ENCODE measurements at places on chromosomes 7 and 10.
A peak's percentile ranks its signal among the peaks of the same experiment; 100 is the strongest.

- no peak for DNase-seq
Measured at GRCh38 chr10:26407406-26407969, 30.7 kb upstream of the APBB1IP start.

DNA sequence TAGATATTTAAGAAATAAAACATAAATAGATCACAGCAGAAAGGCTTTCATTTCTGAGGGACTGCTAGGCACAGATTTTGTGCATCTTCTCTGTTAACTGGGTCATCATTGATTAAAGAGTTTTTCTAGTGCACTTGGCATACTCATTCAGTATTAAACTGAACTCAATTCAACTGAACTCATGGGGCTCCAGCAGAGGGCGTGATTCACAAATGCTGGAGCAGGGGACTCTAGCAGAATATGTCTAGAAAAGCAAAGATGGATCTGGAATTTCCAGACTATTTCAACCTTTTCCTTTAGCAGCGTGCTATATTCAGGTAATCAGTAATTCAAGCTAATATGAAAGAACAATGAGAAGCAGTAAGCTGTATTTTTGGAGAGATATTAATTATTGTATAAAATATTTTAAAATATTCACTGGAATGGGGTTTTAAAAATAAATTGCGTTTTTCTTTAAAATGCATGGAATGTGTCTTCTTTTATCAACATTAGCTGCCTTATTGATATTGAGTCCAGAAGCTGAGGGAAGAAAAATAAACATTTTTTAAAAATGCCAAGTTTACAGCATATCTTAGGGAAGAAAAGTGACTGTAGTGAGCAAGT, 296.8 kb upstream of the CACNA2D1 start:
- DNase-seq, result no peak

DNA sequence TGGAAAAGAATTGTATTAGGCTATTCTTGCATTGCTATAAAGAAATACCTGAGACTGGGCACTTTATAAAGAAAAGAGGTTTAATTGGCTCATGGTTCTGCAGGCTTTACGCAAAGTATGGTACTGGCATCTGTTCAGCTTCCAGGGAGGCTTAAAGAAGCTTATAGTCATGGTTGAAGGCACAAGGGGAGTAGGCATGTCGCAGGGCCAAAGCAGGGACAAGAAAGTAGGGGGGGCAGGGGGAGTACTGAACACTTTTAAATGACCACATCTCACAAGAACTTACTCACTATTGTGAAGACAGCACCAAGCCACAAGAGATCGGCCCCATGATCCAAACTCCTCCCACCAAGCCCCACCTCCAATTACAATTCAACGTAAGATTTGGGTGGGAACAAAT, 152.5 kb upstream of the PHF14 start:
- no peak for DNase-seq

DNA sequence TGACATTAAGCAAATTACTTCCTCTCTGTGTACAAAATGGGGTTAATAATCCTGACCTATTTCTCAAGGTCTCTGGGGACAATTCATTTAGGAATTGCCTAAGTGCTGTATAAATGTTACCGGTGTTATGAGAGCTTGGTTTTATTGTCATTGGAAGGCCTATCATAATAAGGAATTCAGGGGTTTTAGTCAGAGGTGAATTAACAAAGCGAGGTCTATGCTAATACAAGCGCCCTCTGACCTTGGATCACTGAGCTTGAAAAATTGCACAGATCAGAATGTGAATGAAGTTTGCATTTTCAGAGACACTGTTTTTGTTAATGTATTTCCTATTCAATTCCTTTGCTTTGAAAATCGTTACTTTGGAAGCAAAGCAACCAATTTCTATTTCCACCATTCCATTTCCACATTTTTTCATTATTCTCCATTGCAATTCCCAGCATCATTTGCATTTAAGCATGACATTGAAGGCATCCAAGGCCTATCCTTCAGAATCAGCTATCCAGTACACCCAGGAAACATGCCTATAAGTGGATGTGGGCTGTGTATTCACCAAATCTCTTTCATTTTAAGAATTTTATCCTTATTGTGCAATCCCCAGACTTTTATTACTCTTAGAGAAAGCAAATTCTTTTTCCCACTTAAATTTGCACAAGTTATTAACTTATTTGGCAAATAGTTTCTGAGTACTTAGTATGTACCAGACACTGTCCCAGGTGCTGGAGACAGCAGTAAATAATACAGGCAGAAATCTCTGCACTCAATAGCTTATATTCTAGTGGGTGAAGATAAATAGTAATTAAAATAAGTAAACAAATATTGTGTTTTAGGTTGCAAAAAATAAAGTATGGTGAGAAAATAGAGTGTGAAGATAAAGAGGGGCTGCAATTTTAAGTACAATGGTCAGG, 133.1 kb downstream of the NRCAM start:
- no peak for DNase-seq

DNA sequence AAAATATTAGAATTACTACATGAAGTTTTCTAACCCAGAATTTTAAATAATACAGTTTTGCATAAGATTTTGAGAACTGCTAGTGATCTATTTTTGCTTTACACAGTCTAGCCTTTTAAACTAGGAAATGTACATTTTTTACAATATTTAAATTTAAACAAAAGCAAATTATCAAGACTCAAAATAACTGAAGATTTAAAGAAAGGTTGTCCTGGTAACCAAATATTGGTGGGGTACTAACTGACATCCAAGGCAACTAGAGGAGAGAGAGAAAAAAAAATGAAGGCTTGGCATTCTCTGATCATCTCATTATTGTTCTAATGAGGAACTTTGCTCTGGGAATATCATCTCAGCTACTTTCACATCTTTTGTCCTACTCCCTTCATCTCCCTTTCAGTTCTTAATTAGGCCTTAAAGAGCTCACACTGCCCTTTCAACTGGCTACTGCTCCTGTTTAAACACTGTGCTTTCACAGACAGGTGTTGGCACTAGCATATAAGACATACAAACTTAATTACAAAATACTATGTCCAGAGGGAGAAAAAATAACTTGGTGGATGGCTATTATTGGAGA, 33.7 kb downstream of the RAB11FIP2 start:
- DNase-seq, result no peak

DNA sequence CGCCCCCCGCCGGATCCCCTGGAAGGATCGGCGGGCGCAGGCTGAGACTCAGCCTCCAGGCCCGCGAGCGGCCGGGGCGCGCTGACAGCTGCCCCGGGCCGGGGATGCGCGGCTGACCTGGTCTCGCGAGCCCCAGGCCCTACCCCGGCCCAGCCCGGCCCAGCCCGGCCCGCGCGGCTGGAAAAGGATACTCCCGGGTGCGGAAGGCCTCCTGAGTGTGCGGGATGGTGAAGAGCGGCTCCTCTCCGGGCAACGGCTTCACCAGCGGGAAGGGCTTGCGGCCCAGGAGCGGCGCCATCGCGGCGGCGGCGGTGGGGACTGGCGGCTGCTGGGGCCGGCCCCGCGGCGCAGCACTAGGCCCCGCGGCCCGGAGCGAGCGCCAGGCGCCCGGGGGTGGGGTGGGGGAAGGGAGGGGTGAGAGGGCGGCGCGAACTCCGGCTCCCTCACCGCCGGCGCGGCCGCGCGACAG, 423 bp downstream of the BAZ1B start:
- peak; percentile 78 for DNase-seq

GRCh38 chr10:112092519-112092918, 91.0 kb downstream of the GPAM start:
- DNase-seq, result no peak

DNA sequence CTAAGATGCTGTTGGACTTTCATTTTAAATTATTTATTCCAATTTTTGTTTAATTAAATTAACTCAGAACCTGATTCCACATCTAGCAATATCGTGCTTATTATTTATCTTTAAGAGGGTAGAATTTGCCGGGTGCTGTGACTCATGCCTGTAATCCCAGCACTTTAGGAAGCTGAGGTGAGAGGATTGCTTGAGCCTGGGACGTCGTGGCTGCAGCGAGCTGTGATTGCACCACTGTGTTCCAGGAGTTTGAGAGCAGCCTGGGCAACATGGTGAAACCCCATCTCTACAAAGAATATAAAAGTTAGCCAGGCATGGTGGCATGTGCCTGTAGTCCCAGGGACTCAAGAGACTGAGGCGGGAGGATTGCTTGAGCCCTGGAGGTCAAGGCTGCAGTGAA, 47.8 kb downstream of the ZFAND4 start:
- DNase-seq, result no peak

DNA sequence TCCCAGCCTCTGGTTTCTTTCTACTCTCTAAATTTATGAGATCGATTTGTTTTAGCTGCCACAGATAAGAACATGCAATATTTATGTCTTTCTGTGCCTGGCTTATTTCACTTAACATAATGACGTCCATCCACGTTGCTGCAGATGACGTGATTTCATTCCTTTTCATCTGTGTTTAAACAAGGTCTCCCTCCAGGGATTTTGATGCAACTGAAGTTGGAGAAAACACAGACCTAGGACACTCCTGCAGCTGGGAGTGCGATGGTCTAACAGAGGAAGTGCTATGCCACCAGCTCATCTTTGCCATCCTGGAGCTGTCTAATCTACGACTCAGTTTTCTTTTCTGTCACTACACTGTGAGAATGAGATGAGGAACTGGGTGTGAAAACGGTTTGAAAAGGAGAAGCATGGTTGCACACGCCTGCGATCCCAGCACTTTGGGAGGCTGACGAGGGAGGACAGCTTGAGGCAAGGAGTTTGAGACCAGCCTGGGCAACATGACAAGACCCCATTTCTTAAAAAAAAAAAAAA, 1.5 kb upstream of the KCTD7 start:
- DNase-seq, result no peak

DNA sequence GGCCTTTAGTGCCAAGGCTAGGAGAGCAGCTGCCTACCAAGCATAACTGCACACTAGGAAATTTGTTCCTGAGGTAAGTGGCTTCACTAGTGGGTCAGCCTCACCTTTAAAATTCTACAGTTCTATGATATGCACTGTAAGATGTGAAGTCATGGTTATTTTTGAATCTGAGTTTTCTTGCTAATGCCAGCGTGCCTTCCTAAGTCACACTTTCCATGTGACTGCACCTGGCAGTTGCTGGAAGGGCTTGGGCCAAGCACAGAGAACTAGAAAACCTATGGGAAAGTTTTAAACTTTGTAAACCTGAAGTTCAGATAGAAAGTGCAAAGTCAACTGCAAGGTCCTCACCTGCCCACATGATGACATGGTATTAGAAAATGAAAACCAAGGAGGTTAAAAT, 42.5 kb downstream of the STEAP1B start:
- no peak for DNase-seq

DNA sequence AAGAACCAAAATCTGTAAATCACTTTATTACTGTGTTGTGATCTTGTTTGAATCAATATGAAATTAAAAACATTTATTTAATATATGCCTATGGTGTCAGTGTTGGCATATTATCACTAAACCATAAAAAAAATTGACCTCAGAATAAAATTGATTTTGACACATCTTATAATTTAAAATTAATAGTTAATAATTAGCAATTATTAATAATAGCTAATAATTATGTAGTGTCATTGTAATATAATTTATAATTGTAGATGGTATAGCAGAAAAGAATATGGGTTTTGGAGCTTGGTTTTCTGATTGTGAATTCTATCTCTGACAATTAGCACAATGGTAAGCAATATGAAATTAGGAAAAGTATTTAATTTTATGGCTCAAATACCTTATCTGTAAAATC, 89.4 kb upstream of the CNTNAP2 start:
- DNase-seq, result no peak

- DNase-seq, result no peak
Measured at GRCh38 chr7:2043316-2044039, 189.3 kb downstream of the MAD1L1 start.

- DNase-seq, result no peak
Measured at GRCh38 chr7:34991938-34992840, 45.1 kb downstream of the DPY19L1 start.

DNA sequence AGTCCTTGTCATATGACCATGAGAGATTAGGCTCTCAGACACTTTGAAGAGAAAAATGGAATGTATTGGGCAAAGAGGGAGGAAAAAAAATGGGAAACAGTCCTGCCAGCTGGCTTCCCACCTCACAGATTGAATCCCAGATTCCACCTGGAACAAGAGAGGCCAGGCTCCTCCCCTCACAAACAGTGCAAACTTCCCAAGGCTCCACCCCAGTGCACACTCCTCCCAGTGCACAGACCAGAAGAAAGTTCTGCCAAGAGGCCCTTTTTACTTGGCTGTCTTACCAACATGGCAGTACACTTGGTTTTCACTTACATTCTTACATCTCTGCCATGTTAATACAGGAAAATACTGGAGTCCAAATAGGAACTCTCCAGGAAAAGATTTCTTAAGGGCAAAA, 202.3 kb downstream of the AHR start:
- DNase-seq, result no peak

- no peak for DNase-seq
Measured at GRCh38 chr7:23093111-23093510, 12.5 kb upstream of the KLHL7 start.

DNA sequence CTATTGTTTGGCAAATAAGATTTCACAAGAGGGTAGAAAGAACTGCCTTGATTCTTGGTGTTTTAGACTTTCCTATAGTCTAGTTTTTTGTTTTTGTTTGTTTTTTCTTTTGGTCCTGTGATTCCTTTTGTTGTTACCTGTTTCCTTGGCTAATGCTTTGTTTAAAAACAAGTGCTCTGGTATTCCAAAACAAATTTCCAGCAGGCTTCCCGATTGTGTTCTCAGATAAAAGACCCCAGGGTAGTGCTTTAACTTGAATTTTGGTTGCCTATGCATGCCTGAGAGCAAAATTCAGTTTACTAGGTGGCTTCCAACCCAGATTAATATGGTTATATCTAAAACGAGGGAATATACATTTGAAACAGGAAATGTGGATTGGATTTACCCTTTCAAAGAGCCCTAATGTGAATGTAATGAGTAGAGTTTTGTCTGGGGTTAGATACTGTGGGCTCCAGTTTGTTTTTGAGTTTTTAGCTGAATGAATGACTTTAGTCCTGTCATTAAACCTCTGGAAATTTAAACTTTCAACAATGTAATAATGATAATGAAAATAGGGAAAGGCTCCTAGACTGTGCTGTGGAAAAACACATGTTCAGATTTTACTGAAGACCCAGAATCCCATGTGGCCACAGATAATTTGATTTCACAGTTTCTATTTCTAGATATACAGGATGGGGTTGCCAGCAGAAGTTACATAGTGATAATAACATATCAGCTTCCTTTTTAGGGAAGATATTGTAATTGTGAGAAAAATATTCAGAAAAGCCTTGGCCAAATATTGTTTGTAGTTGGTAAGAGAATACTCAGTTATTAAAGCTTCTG, 23.9 kb downstream of the AUTS2 start:
- no peak for DNase-seq

DNA sequence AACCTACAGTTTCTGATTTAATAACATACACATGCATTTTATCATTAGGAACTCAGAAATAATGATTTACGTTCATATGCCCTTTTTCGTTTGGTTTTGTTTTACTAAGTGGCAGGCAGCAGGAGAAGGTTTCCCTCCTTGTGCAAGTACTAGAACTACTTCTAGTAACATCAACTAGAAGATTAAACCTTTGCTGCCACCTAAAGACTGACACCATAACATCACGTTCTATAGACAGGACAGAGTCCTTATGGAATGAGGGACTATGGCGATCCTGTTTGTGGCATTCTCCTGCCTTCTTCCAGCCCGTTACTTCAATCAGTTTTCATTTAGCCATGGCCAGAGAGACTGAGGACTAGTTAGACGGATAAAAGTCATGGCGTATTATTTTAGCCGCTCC, 53.2 kb downstream of the GAD2 start:
- DNase-seq, result no peak
